ENCODE measurements at places on chromosomes 11 and 22.

DNA sequence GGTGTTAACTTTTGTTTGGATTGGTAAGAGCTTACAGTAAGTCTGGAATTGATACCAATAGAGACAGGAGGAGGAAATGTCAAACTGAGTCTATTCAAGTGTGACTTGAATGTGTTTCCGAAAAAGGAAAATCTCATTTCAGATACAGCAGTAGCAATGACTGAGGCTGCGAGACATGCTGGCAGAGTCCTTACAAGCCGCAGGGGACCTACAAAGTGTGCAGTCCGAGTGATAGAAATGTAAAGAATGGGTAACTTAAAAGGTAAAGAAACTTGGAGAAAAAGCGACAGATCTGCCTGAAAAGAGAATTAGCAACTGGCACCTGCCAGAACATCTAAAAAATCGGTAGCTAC lies 444 bp downstream of the CWF19L2 start:
- no peak for DNase-seq

DNA sequence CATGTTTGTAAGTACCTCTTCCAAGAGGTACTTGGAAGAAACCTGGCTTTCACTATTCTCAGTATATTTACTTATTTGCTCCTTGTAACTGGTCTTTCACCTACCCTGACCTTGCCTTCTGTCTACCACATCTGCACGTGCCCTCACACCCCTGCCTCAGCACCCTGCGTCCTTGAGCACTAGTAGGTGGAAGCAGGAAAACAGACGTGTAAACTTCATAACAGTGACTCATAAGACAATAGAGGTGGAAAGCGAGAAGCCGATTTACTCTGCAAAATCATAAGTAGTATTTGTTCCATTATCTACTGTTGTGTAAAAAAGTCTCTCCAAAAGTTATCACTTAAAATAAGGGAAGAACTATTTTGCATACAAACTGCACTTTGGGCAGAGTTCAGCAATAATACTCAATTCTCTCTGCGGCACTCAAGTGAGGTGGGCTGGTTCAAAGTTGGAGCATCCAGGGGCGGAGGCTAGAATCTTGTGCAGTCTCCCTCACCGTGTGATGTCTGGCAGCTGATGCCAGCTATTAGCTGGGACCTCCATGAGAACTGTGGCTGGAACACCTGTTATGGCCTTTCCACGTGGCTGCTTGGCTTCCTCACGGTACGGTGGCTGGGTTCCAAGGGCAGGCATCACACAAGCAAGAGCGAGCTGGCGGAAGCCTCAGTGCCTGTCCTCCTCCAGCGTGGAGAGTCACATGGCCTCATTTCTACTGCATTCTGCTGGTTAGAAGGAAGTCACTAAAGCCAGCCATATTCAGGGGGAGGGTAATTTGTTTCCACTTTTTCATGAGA lies 30.4 kb downstream of the PACS1 start:
- peak; percentile 21 for DNase-seq

GRCh38 chr11:47573321-47573720 lies 5.4 kb downstream of the KBTBD4 start:
- no peak for DNase-seq

DNA sequence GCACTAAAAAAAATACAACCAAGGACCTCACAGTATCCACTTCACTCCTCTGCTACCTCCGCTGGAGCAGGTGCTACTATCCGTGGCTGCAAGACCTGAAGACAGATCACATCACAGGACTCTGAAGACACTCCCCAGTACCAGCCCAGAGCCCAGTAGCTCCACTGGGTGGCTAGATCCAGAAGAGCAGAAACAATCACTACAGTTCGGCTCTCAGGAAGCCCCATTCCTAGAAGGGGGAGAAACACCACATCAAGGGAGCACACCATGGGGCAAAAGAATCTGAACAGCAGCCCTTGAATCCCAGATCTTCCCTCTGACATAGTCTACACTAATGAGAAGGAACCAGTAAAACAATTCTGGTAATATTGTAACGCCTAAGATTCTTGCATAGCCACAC lies 494.0 kb upstream of the FAT3 start:
- DNase-seq = no peak

DNA sequence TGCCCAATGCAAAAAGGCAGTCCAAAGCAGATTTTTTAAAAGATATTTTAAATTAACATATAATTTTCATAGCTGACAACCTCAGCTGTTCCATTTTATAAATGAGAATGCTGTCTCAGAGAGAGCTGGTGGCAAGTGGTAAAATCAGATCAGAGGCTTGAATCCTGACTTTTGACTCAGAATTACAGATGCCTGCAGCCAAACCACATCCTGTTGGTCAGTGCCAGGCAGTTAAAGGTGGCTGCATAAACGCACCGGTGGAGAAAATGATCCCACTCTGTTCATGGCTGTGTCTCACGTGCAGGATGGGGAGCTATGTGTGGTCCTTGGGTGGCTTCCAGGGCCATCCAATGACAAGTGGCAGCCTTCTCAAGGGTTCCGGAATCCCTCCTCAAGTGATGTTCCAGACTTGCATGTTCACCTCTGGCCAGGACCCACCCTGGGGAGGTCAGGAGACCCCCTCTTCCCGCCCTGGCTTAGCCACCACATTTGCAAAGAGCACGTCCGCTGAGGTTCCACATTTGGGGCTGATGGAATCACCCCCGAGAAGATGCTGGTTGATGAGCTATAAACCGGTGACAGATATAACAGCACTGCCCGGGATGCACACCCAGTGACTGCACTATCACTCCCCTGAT lies 155.5 kb downstream of the SHANK2 start:
- no peak for DNase-seq

- DNase-seq = no peak
These were observed 65.8 kb downstream of the LRRC32 start for GRCh38 chr11:76604626-76605241.

- DNase-seq = no peak
These were observed 349.9 kb upstream of the KIRREL3 start for GRCh38 chr11:127350476-127350875.
